ENCODE measurements at places on chromosomes 6 and 20. TPM values are rescaled to one million over a fixed set of nuclear protein-coding genes. Genes with fewer than 3 reads are reported as not detected.

The CST5 gene
- polyA plus RNA-seq = not detected

DNA sequence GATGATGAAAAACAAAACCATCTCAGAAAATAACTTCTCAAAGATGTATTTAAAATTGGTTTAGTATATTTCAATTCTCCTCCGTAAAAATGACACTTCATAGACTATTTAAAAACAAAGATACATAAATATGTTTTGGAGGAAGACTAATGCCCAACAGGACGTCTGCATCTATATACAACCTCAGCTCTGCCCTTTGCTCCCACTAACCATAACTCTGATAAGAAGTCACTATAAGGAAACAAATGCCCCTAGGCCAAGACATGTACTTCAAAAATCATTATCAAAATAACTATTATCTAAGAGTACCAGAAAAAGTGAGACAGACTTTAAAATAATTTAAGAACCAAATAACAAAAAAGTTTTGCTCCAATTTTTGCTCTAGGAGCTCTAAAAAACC lies 23.4 kb downstream of the PLAGL1 start:
- DNase-seq = no peak

- DNase-seq = no peak
Observed at GRCh38 chr6:57247603-57248002, 25.5 kb upstream of the RAB23 start.

DNA sequence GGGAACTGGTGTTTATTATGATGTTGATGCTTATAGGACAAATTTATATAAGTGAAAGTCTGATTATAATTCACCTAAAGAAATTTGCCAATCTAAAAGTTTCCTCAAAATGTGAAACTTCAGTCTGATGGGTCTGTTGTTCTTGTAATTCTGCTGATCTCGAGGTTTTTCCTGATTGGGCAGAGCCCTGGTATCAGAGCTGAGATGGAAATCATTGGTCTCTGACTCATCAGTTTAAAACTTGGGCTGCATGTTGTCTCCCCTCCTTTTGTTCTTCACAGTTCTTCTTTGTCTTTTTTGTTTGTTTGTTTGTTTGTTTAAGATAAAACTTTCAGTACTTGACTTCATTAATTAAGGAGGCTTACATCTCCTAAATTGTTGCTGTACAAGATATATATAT lies 5.9 kb downstream of the SMAP1 start:
- no peak for DNase-seq

DNA sequence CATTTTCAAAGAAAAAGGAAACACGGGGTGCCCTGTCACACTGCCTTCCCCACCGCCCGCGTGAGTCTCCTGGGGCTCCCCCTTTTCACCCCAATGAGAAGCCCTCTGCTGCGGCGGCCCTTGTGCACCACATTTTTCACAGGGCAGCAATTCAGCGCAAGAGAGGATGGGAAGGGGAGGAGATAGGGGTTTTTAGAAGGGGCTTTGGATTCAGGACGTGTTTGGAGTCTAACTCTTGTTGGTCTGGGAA lies 726 bp upstream of the ARFGEF3 start:
- no peak for DNase-seq

DNA sequence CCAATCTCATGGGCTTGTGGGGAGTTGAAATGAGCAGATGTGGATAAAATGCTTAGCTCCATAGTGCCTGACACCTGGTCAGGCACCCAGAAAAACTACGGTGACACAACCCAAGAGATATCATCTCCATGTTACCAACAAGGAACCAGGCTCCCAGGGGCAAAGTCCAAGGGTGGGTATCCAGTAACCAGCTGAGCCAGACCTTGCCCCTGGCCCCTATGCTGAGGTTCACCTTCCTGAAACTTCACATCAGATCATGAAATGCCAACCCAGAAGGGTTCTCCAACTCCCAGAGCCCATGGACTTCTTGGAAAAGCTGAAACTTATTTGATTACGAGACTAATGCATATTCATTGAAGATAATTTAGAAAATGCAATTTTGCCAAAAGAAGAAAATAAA lies 141.8 kb upstream of the KCNG1 start:
- no peak for DNase-seq
